Urothelium cell line (cell line): ENCODE measurements at places on chromosomes 4 and X.

DNA sequence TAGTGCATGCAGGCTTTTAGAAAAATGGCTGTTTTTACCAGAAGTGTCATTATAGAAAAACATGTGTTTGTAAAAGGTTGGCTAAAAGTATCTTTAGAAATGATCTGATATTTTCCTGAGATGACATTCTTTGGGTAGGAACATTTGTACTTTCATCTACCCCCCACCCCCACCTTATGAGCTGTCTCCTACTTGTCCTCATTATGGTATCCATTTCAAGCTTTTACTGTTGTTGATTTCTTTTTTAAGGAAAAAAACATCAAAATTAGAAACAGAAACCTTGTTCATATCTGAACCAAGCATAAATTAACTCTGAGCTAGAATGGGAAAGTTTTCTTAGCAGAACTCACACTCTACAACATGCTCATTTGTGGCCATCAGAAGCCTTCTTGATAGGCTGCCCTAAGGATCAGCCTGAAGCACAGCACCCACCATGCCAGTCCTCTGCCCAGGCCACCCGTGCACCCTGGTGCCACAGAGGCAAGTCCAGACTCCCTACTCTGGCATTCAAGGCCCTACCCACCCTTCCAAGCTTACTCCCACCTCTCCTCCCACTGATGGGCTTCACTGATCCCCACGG lies 49.4 kb downstream of the NSG1 start:
- no peak for DNase-seq

DNA sequence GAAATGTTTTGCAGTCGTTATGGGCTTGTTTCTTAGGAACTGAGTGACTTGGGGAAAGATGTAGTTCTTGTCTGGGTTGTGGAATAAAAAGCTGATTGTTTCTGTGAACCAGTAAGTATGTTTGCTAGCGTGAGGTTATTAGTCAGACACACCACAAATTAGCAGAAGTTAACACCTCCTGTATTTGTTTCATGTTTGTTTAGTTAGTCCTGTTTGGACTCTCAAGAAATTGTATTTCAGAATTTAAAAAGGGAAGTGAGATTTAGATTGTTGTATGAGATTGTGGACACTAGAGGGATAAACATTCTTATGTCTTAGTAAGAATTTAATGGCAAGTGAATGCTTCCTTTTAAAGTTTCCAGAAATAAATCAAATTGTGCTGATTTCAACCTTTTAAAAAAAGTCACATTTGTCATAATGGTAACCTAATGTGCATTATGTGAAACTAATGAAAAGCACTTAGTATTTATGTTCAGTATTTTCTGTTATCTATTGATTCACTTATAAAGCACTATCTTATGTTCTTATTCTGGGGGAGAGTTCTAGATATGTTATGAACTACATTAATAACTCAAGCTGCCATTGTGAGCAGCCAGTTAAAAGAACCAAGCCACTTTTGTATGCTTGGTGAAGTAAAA lies 25.6 kb downstream of the ATP10D start:
- no peak for DNase-seq

- DNase-seq: peak; percentile 14
Observed at GRCh38 chr4:87697272-87697671, 47.2 kb downstream of the DMP1 start.

GRCh38 chrX:103624111-103624510 lies 4.7 kb upstream of the TCEAL1 start:
- DNase-seq: no peak

DNA sequence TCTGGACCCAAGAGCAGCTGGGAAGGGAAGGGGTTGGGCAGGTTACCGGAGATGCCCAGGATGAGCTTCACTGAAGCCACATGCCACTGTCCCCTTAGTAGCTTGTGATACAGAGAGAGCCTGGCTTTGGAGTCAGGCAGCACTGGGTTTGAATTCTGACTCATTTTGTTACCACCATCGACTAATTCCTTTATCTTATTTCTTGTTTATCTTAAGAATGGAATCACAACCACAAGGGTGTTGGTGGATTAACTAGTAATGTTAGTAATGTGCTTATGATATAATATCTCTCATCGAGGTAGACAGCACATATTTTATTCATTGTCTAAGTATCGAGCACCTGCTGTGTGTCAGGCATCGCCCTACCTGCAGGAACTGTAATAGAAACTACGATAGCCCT lies 17.7 kb upstream of the STX18 start:
- DNase-seq: no peak

DNA sequence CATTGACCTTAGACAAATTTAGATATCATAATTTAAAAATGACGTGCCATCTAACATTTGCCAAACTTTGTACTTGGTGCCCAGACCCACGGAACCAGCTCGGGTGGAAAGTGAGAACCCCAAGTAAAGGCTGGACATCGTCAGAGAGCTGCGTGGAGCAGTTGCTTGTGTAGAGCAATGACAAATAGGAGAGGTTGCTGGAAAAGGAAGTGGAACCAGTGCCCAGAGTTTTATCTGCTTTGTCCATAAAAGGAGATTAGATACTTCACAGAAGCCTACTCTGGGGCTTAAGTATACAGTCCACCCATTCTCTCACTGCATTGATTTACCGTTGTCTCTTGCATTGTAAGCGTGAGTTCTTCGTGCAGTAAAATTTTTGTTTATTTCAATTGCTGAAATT lies 5.4 kb upstream of the TBC1D1 start:
- no peak for DNase-seq

GRCh38 chr4:41164405-41164804 lies 49.9 kb downstream of the APBB2 start:
- no peak for DNase-seq

DNA sequence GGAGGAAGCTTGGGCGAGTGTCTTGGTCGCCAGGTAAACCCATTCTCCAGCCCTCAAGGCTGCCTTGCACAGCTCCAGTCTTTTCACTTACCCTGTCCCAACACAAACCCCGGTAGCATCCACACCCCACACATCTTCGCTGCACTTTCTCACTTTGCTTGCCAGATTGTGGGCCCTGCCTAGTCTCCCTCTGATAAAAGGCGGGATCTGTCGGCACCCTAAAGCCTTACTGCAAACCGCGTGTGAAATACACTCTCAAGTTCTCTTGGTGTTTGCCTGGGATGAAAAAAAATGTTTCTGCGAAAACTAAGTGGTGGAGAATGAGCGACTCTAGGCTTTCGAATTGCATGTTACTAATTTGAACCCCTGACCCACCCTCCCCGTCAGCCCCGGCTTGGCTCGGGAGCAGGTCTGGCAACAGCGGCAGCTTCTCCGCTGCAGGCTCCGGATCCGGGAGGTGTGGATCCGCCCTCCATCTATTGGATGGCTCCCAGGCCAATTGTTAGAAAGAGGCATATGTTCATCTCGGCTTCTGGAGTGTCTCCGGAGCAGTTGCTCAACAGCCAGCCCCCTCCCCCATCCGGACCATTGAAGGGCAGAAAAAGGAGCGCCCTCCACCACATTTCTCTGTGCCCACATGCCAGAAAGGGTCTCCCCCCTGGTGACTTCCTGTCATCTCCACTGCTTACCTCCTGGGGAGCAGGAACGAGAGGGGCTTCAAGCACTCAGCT lies 3.0 kb upstream of the CITED1 start:
- DNase-seq: peak; percentile 72

DNA sequence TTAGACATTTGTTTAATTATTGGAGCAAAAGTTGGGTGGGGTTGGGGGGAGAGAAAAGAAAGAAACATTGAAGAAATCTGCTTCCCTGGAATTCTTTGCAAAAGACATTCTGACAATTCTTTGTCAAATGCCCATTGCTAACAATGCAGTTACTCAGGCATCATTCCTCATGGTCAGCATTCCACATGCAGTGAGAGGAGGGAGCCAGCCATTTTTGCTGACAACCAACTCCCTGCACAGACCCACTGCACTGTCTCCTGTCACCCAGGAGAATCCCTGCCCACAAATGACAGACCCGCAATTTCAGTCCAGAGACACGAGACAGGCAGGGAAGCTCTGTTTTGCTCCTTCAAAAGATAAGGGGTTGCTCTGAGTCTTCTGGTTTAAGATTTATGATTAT lies 985.1 kb upstream of the SLIT2 start:
- DNase-seq: no peak

- peak; percentile 78 for DNase-seq
Observed at GRCh38 chrX:45769761-45770582, 569.3 kb upstream of the DIPK2B start.

- DNase-seq: no peak
Observed at GRCh38 chr4:67371615-67372014, 173.7 kb downstream of the CENPC start.

- no peak for DNase-seq
Observed at GRCh38 chr4:129167640-129168260, 71.8 kb downstream of the C4orf33 start.
